ENCODE measurements at places on chromosomes 16 and 17.

- peak; percentile 81 for DNase-seq
Observed at GRCh38 chr17:74280093-74280513, 6.1 kb downstream of the DNAI2 start.

GRCh38 chr16:90048347-90048722 lies 28.8 kb downstream of the PRDM7 start:
- DNase-seq, result no peak

GRCh38 chr16:31094088-31094423 lies 541 bp downstream of the VKORC1 start:
- no peak for DNase-seq

DNA sequence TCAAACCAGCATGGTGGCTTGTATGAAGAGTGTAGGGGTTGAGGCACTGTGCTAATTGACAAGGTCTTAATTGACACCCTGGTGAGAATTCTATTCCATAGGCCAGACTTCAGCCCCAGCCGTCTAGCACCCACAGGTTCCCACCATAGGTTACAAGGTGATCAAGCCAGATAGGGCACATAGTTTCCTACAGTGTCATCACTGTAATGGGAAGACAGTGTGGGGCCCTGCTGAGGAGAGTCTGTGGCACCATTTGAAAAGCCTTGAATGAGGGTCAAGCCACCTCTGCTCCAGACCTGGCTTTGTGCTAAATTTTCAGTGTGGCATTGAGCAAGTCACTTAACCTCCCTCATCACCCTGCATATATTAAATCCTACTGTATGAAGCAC lies 36.2 kb downstream of the YPEL2 start:
- no peak for DNase-seq

DNA sequence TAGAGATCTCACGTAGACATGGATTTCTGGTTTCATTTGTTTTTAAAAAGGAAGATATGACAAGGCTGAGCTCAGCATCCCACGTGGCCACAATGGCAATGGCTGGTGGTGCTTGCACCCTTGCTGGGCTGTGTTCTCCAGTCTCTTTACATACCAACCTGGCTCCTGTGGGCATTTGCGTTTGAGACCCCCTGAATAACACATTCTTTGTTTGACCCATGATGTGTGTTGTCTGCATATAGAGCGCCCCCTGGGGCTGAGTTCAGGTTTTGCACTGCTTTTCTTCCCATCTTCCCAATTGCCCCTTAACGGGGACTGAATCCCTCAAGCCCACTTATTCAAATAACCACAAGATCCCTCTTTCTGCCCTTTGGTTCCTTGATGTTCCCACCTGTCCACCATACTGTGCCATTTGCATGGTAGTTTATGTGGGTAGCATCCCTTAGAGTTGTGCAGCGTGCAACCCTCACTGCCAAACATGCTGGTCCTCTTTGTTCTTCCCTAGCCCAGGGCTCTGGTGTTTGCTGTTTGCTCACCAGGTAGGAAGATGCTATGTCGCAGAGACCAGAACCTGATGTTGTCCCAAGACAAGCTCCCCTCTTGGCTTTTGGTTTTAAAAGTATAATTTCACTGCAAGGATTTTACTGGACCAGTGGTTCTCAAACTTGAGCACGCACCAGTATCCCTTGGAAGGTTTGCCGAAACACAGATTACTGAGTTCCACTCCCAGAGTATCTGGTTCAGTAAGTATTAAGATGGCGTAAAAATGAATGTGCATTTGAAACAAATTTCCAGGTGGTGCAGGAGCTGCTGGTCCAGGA lies 38.5 kb upstream of the NKD1 start:
- no peak for DNase-seq

- DNase-seq, result no peak
Observed at GRCh38 chr17:17556671-17557070, 34.8 kb downstream of the PEMT start.

DNA sequence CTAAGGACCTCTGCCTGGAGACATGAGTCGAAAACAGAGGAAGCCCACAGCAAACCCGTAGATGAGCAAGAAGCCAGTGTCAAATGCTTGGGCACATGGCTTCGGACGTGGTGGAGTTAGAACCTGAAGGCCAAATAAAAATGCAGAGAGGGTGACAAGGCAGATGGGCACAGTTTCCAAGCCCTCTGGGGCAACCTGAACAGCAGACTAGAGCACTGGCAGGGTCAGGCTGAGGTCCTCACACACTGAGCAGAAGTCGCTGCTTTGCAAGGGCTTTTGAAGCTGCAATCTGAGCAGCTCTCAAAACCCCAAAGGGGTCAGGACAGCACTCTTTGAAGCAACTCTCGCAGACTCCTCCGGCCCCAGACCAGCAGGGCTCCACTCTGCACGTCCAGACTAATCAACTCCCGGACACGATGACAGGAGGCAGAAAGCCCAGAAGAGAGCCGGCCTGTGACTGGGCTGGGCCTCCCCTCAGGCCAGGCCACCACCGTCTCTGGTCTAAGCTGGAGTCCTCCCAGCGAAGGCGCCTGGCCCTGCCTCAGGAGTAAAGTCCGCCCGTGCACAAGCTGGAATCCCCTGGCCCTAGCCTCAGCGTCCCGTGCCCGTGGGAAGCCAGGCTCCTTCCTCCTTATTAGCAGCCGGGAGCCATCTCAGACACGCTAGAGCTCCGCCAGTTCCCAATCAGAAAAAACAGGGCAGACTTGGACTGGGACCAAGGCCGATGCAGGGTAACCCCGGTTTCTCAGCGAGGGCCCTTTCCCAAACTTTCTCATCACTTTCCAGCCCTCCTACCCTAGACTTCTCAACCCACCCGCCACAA lies 924 bp downstream of the SMARCD2 start:
- DNase-seq, result no peak

DNA sequence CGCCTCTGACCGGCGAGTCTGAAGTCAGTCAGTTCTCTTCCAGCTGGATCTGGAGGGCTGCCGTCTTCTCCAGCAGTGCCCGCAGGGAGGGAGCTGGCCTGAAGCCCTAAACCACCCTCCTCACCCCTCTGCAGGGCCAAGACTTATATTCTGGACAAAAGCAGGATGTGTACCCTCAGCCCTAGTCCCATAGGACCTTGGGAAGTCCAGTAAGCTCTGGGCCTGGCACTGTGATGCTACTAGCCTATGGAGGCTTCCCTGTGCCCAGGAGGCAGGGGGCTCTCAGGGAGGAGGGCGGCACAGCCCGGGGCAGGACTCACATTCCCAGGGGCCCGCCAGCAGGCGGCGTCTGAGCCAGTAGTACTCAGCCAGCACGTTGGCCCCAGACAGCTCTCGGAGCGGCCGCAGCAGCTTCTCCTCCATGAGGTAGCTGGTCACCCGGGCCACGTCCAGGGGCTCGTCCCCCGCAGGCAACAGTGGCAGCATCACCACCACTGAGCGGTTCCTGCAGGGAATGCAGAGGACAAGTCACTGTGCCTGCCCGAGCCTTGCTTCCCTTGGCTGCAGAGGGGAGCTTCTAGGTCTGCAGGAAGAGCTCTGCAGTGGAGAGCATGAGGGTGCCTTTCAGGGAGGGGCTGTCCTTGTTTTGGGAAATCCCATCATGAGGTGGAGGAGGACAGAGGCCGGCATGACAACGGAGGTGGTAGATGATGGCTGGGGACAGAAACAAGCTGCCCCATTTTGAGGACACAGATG lies 41.7 kb downstream of the RMI2 start:
- no peak for DNase-seq

GRCh38 chr17:76131692-76132573 lies 9.1 kb downstream of the FOXJ1 start:
- no peak for DNase-seq

DNA sequence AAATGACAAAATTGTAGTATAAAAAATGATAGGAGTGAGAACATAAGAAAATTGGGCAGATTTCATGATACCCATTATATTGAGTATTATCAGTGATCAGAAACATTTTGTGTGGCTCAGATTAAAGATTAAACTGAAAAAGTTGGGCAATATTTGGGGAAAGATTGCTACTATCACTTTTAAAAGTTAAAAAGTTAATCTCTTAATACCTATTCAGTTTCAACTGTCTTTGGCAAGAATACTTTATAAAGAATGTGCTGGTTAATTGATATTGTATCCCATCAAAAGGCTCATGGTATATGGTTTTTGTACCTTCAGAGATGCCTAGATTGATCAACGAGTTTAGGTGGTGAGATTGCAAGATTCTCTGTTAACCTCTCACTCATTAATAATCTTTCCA lies 55.8 kb downstream of the BPTF start:
- DNase-seq, result no peak

- peak; percentile 48 for DNase-seq
Observed at GRCh38 chr16:56869513-56870275, 4.7 kb downstream of the SLC12A3 start.

- no peak for DNase-seq
Observed at GRCh38 chr16:81744911-81745310, 34.2 kb upstream of the PLCG2 start.

Measured in CD4-positive, alpha-beta T cell treated with Interferon alpha-2 for 1 hour (primary cell).